ENCODE measurements at places on chromosomes 5 and 9. TPM values are rescaled to one million over a fixed set of nuclear protein-coding genes. Genes with fewer than 3 reads are reported as not detected.

Gene INSL6
- not detected for total RNA-seq

DNA sequence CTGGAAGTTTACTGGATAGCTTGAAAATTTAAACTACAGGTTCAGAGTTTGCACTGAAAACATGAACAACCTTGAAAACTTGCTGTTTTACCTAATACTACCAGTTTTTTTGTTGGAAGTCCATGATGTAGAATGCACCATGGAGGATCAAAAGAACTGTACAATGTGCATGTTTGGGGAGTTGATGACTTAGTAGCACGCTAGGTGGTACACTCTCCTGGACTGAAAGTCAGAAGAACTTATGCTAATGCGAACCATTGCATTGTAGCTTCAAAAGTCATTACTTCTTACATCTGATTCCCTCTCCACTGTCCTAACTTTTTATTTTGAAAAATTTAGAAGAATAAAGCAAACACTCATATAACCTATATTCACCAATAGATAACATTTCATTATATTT is 211.0 kb downstream of the OSTF1 start:
- DNase-seq: no peak

GRCh38 chr5:131545845-131546244 is 89.2 kb downstream of the RAPGEF6 start:
- no peak for DNase-seq

DNA sequence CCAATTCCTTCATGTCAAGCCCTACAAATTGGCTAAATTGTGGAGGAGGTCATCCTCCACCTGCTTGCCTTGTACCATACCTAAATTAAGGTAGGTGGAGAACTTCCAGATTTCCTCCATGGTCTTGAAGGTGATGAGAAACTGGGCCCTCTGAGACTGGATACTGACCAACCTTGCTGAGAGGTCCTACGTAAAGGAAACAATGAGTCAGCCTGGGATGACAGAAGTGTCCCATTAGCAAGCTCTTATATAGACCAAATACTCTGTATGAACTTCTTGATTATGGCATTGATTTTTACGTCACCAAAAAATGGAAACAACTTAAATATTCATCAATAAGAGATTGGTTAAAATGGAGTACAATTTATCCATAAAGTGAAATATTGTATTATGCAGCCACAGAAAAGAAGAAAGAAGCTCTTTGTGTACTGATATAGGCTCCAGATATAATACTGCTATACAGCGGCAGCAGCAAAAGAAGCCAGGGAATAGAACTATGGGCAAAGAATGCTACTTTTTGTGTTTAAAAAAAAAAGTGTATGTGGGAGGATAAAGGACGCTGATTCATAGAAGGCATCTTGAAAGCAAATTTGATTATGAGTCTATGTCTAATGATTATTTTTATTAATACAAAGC is 18.3 kb downstream of the SH3TC2 start:
- DNase-seq: no peak

GRCh38 chr5:173816728-173817127 is 71.4 kb upstream of the CPEB4 start:
- DNase-seq: no peak

GRCh38 chr5:179241764-179242370 is 103.4 kb downstream of the ADAMTS2 start:
- peak; percentile 8 for DNase-seq

Gene ADRA1B
- total RNA-seq: 2.4 TPM

Gene TLX3
- total RNA-seq: not detected

- no peak for DNase-seq
Observed at GRCh38 chr9:109904666-109905065, 124.7 kb downstream of the PALM2AKAP2 start.

DNA sequence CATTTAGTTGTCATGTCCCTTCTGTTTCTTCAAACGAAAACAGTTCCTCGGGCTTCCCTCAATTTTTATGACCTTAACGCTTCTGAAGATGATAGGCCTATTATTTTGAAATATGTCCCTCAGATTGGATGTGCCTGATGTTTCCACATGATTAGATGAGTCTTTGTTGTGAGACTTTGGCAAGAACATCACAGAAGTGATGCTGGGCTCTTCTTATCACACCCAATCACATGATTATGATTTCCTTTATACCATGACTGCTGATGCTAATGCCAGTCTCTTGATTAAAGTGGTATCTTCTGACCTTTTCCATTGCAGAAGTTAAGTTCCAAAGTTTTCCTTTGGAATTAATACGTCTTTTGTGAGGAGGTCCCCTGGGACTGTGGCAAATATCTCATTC is 175.7 kb downstream of the SAXO1 start:
- DNase-seq: no peak

DNA sequence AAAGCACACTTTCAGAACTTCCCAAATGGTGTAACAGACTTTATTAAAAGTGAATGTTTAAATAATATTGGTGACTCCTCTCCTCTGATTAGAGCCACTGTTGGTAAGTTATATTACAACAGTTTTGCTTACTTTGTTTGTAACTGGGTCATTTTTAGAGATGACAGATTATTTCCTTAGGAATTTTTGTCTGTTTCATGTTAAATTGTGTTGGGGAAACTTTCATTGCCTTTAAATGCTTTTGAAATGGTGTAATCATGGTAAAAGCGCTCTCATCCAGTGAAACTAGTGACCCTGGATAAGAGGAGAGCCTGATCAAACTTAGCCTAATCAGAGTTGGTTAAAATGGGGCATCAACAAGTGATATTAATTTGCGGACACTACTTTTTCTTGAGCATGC is 39.4 kb downstream of the TNPO1 start:
- DNase-seq: no peak

DNA sequence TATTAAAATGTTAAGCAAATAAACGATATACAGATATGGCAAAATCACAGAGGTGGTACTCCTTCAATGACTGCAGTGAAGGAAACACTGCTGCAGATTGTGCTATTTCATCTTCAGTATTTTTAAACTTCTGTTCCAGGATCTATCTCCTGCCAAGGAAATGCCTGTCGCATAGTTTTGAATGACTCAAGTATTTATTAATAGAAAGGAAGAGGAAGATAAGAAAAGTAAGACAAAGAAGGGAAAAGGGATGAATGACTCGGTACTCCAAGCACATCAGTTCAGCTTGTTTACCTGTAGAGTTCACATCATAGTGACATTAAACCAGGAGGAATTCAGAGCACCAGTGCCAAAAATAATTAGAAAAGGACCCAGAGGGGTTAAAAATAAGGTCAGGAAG is 5.1 kb upstream of the GPX8 start:
- DNase-seq: no peak

Gene CD72
- total RNA-seq: 4.2 TPM

Gene LCN9
- total RNA-seq: 1.7 TPM

GRCh38 chr9:4792054-4792571 is 631 bp upstream of the RCL1 start:
- DNase-seq: no peak

DNA sequence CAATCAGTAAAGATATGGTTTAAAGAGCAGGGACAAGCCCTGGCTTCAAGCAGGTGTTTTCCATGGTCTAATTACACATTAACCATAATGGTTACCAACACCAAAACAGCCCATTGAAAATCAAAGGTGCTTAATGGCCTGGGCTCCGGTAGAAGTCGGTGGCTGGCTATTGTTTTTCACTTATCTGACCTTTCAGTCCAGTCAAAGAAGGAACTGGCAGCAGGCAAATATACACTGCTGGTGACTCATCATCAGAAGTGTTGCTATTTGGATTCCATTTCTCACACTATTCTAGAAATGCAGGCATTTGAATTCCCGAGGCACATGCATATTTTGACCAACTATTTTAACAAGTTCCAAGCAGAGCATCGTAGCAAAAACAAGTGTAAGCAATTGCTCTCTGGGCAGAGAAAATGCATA is 26.3 kb upstream of the GABRP start:
- no peak for DNase-seq

- DNase-seq: no peak
Observed at GRCh38 chr5:103207011-103207410, 51.6 kb upstream of the MACIR start.

Gene PPP1R26
- 27.9 TPM for total RNA-seq

- no peak for DNase-seq
Observed at GRCh38 chr9:95438561-95439357, 78.0 kb downstream of the PTCH1 start.

DNA sequence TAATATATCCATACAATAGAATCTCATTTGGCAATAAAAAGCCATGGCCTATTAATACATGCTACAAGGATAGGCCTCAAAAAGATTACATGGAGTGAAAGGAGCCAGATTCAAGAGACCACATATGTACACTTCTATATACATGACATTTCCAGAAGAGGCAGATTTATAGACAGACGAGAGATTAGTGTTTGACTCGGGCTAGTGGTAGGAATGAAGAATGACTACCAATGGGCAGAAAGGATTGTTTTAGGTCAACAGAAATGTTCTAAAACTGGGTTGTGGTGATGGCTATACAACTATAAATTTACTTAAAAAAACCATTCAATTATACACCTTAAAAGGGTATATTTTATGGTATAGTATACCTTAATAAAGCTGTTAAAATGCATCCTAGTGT is 41.9 kb downstream of the SETX start:
- no peak for DNase-seq

Gene RNF183
- 0.53 TPM for total RNA-seq

GRCh38 chr5:77425420-77425819 is 66.7 kb downstream of the WDR41 start:
- no peak for DNase-seq

GRCh38 chr5:126234563-126235195 is 188.5 kb upstream of the GRAMD2B start:
- no peak for DNase-seq
